Esophagus squamous epithelium (tissue), 5 donors: ENCODE measurements at places on chromosomes 16 and 17.

GRCh38 chr17:59451706-59452105, 113.7 kb upstream of the DHX40 start:
- no peak for DNase-seq

DNA sequence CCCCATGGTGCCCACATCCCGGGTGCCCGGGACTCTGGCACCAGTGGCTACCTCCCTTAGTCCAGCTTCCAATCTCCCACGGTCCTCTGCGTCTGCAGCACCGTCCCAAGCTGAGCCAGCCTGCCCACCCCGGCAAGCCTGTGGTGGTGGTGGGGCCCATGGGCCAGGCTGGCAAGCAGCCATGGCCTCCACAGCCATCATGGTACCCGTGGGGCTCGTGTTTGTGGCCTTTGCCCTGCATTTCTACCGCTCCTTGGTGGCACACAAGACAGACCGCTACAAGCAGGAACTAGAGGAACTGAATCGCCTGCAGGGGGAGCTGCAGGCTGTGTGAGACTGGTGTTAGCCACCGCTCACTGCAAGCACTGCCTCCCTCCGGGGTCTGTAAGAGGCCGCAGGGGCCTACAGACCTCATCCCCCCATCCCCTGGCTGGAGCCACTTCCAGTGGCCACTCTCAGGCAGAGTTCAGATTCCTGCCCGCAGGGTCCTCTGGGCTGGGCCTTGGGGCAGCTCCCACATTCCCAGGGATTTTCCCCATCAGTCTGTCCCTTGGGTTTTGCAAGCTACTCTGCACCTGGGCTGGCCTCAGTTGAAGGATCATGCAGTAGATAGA, 3.9 kb upstream of the SETD1A start:
- DNase-seq, result no peak

DNA sequence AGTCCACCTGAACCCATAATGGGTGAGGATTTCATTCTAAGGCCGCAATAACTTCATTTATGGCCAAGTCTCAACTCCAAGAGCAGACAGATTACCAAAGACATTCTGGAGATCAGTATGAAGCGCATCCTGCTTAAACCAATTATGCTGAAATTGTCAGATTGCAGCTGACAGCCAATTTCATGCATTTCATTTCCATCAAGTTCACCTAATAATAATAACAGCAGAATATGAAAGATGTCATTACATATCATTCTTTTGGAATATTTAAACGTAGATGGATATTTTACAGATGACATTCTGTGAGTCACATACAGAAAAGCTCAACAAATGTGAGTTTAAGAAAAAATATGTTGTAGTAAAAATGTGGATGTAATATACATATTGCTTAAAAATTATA, 54.9 kb upstream of the NACA2 start:
- no peak for DNase-seq

GRCh38 chr16:53080345-53081031, 25.7 kb downstream of the CHD9 start:
- no peak for DNase-seq

DNA sequence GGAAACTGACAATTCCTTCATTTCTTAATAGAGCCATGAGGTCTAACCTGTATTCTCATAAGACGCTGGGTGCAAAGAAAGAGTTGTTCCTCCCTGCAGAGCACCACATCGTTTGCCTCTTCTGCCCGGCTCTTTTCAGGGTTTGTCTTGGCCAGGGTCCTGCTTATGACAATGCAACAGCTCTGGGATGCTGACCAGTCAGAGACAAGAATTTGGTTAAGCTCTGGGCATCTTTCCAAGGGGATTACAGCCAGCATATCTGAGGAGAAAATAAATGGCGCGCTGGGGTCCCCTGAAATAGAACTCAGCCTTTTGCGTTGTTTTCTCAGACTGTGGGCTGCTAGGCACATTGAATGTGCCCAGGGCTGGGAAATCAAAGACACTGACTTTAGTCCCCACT, 128.6 kb downstream of the SHISA6 start:
- no peak for DNase-seq

DNA sequence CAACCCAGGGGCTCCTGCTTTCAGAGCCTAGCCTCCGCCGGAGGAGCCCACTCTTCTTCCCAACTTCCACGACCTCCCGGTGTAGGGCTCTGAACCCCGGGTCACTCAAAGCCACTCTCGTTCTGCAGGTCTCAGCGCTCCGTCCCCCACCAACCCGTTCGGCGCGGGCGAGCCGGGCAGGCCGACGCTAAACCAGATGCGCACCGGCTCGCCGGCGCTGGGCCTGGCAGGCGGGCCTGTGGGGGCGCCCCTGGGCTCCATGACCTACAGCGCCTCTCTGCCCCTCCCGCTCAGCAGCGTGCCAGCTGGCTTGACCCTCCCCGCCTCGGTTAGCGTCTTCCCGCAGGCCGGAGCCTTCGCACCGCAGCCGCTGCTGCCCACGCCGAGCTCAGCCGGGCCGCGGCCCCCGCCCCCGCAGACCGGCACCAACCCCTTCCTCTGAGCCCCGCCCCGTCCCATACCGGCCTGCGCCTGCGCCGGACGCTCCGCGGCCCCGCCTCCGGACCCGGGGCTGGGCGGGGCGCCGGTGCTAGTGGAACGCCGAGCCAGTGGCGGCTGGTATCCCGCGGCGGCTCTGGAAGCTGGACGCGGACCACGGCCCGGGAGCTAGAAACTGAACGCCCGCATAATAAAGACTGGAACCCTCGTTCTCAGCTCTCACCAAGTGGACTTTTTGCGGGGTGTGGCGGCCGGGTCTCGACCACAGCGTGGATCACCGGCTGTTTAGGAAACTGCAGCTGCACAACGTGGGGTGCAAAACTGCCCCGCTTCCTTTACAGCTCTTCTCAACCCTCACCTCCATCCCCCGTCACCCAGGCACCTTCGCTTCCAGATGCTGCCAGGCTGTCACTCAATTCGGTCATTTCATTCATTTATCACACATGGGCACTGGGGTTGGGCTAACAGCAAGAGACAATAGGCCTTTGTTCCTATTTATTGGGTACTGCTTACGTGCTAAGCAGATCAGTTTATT, 5.0 kb upstream of the SPATA20 start:
- no peak for DNase-seq

DNA sequence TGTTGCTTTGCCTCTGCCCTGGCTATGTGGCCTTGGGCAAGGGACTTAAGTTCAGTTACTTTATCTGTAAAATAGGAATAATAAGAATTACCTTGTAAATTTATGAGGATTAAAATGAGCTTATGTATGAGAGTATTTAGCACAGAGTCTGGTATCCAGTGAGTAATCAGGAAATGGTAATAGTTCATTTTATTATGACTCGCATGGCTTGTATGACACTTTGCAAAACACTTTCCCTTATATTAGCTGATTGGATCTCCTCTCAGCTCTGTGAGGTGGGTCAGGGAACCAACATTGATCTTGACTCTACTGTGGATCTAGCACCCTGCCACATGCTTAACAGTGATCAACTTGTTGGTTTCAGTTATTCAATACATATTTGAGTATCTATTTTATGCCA, 8.3 kb upstream of the CDH3 start:
- DNase-seq, result no peak

DNA sequence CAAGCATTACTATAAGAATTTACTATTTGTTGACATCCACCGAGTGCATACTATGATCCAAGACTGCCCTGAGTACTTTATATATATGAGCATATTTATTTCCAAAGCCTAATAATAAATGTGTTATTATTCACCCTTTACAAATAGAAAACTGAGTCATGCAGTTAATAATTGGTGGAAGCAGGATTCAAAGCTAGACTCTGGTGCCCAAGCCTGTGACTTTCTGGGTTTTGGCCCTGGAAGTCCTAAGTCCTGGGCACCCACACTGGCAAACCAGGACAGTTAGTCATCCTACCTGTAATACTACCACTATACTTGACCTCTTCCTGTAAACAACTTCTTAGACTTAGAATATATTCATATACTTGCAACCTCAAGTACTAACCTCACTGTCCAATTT, 257.4 kb upstream of the IRX5 start:
- DNase-seq, result no peak

DNA sequence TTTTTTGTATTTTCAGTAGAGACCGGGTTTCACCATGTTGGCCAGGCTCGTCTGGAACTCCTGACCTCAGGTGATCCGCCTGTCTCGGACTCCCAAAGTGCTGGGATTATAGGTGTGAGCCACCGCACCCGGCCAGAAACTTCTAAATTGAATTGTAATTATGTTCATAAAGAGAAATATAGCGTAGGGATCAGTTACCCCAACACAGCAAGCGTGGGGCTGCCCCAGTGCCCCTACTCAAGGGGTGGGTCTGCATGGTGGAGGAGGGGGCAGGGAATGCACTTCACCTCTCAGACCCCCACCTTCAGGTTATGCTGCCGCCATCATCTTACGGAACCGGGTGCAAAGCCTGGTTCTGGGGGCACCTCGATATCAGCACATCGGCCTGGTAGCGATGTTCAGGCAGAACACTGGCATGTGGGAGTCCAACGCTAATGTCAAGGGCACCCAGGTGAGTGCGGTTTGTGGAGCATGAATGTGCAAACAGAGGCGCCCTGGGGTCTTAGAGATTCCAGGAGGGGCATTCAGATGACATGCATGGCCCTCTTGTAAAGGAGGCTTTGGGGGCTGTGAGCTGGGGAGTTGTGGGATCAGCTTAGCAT, 18.0 kb downstream of the ITGAM start:
- DNase-seq, result no peak

DNA sequence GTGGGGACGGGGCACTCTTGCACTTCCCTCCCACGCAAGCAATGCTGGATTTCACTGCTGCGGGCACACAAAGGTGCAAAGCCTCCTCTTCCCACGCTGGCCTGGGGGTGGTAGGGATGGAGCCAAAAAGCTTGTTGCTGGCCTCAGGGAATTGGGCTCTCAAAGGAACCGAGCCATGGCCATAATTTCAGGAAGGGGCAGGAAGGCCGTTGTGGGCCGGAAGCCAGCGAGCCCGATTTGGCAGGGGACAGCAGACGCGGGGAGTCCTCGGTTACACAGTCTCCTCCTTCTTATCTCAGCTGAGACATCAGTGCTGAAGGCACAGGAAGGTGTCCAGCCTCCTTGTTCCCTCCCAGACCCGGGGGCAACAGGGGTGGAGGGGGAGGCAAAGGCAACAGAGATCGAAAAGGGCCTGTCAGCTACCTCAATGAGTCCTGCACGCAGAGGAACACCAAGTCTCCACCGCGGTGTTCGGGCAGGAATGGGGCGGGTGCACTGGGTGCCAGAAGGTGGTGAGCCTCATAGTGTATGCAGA, 59.5 kb downstream of the SLFN11 start:
- no peak for DNase-seq

- no peak for DNase-seq
These were observed 25.8 kb downstream of the WSB1 start for GRCh38 chr17:27319541-27320221.

DNA sequence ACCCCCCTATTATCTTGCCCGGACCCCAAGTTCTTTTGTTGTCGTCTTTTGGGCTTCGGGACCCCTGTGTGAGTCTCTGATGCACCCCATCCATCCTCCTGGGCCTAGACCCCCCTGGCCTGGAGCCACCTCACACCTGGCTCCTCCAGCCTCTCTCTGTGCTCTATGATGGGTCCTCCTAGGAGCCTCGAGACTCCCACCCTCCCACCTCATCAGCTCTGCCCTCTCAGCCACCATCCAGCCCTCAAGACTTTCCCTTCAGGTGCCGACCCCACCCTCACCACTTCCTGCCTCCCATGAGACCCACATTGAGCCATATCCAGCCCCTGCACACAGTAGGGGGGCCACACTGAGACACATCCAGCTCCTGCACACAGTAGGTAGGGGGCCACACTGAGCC, 8.7 kb upstream of the ATP2A3 start:
- DNase-seq, result no peak

GRCh38 chr17:7882068-7882467, 6.5 kb upstream of the CHD3 start:
- no peak for DNase-seq

- DNase-seq, result no peak
These were observed 473.9 kb downstream of the PMP22 start for GRCh38 chr17:14791221-14791620.

- DNase-seq, result no peak
These were observed 21.3 kb downstream of the CYLD start for GRCh38 chr16:50763211-50763610.

GRCh38 chr16:80792031-80792430, 12.4 kb downstream of the CDYL2 start:
- no peak for DNase-seq
